ENCODE measurements at places on chromosomes 13 and 19. TPM values are rescaled to one million over a fixed set of nuclear protein-coding genes. Genes with fewer than 3 reads are reported as not detected.

DNA sequence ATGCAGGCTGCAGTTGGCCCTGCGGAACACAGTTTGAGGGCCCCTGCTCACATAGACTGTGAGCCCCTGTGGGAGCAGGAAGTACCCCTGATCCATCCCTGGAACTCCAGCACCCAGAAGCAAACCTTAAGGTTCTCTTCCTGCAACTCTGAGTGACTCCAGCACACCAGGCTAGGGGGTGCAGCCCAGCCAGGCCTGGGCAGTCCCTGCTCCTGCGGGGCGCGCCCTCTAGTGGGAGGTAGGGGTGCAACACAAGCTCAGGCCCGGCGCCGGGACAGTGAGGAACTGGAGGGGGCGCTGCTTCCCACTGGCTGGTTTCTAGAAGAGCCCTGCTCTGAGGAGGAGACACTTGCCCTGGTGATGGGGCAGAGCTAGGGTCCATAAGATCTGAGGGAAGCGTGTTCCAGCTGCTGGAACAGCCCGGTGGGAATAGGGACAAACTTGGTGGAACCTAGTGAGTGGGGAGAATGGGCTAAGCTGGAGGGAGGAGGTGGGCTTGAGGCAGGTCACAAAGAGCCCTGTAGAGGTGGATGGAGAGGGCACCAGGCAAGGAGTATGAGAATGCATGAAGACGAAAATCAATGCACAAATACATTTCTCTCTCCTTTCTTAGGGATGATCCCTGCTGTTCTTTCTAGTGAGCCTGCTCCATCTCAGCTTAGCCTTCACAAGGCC, 5.0 kb downstream of the ZSCAN5A start:
- no peaks in the 10 kb centered on the region for H3K27me3 ChIP-seq
- no peak for DNase-seq
- H3K4me1 ChIP-seq, result peaks cover 8% of the 10 kb centered on the region
- peaks cover 14% of the 10 kb centered on the region for H3K36me3 ChIP-seq
- no peak overlapping the region for H3K4me3 ChIP-seq

GRCh38 chr13:52703482-52703881, 36.1 kb downstream of the CNMD start:
- no peak overlapping the region for H3K27ac ChIP-seq
- H3K36me3 ChIP-seq, result no peaks in the 10 kb centered on the region
- no peak for DNase-seq
- H3K4me1 ChIP-seq, result no peaks in the 10 kb centered on the region
- H3K27me3 ChIP-seq, result no peaks in the 10 kb centered on the region

- H3K4me1 ChIP-seq, result no peaks in the 10 kb centered on the region
- no peak overlapping the region for H3K27ac ChIP-seq
- H3K27me3 ChIP-seq, result peaks cover 9% of the 10 kb centered on the region
- no peak overlapping the region for H3K4me3 ChIP-seq
- no peak for DNase-seq
Measured at GRCh38 chr13:20175907-20176652, 15.2 kb upstream of the GJA3 start.

ZNF610 gene
- total RNA-seq, result 0.71 TPM

All from gastrocnemius medialis (tissue), 4 donors.